Posterior vena cava (tissue), 2 donors: ENCODE measurements at places on chromosomes 5 and 9.

- DNase-seq, result no peak
These were observed 562.3 kb upstream of the C9orf72 start for GRCh38 chr9:28135549-28135948.

DNA sequence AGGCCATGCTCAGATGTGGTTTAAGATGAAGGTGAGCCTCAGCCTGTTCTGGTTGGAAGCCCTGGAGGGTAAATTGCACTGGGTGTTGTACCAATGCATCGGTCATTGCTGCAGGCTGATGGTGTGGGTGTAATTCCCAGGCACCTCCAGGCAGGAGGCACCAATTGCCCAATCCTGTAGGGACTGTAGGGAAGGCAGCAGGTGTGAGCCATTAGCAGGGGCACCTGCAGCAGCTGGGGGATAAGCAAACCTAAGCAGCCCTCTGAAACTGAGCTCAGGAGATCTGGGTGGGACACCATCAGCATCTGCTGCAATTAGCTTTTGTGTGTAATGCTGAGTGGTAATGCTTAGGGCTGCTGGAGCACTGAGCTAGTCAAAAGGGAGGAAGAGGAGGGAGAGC lies 190.1 kb upstream of the TBC1D2 start:
- no peak for DNase-seq

DNA sequence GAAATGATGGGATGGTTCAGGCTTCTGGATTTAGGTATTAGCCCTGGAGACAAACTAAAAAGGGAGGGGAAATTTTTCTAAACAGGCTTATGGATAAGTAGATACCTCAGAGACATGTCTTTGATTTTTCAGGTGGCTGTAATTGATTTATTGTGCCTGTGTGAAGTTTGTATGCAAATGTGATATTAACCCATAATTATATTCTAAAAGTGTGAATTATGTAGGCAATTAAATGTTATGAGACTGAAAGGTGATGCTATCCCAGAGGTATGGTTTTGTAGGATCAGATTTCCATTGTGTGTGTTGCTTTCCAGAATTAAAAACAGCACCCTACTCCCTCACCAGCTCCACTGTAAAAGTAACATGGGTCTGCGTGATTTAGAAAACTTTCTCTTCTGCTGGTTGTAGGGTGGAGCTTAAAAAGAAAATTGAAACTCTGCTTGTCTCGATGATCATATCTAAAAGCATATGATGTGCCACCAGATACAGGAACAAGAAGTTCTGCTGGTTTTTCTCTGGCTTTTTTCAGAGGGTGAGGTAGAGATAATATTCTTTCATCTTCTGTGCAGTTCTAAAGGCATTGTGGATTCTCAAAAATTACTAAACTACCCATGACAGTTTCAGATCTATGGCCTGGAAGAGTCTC lies 71.8 kb upstream of the TAF11L2 start:
- DNase-seq, result no peak

DNA sequence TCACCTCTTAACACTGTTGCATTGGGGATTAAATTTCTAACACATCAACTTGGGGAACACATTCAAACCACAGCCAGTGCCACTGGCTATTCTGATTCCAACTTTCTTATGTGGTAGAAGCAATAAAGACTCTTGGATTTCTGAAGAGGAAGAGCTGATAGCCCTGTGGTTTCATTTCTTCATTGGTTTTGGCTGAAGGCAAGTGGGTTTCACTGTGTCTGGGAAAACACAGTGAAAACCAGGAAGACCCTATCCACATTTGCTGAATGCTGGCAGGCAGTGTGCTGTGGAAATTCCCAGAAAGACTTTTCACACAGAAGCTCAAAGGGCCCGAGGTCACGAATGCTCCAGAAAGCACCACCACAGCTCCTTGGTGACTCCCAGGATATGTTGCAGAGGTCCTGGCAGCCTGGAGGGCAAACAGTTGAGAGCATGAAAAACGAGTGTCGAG lies 67.1 kb downstream of the DAPK1 start:
- DNase-seq, result no peak

DNA sequence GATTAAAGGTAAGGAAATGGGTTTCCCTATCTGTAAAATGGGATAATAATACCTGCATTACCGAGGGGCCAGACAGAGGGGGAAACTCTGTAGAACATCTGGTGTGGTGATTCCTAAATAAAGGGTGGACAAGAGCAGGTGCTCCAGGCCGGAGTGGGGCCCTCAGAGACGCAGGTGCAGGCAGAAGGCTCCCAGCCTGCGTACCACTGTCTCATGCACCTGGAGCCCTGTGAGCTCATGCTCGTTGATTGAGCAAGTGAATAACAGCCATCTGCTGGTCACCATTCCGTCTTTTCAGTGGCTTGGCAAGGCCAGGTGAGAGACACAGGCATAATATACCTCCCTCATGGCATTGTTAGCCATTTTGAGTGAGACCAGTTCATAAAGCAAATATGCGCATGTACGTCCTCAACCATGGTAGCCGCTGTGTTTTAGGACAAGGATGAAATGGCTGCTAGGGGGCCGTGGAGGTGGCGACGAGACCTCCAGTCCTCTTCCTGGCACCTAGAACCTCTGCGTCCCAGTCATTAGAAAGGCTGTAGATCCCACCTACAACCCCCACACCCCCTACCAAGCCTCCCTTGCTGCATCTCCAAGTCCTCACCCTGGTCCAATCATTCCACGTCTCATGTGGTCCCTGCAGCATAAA lies 198.0 kb upstream of the MVB12B start:
- DNase-seq, result peak; percentile 54

- no peak for DNase-seq
These were observed 73.4 kb downstream of the OLFM1 start for GRCh38 chr9:135160862-135161261.

- DNase-seq, result peak; percentile 68
These were observed 157.3 kb downstream of the RXRA start for GRCh38 chr9:134483361-134484184.

- no peak for DNase-seq
These were observed 124.2 kb downstream of the KCNIP1 start for GRCh38 chr5:170628028-170628427.

DNA sequence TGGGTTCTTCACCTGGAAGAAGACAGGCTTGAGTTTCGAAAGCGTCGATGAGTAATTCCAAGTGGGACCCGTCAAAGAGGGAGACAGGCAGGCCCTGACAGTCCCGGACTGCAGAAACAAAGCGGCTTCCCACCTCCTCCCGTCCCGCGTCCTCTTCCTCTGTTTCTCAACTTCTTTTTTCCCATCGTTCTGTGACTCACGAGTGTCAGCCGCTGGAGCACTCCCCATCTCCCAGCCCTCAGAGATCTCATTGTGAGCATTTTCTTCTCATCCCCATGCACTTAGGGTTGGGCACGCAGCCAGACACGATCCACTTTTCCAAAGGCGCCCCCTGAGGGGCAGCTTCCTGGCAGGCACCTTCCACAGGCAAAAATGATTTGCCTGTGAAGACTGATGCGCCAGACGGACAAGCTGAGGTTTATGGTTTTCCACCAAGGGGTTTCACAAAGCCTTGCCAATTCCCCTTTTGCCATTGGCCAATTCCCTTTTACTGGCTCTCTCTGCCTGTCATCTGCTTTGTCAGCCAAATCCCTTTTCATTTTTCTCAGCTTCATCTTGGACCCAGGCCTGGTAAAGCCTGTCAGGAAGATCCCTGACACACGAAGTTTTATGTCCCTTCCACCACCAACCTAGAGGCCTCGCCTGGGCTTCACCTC lies 86.5 kb upstream of the ANKRD55 start:
- peak; percentile 85 for DNase-seq

DNA sequence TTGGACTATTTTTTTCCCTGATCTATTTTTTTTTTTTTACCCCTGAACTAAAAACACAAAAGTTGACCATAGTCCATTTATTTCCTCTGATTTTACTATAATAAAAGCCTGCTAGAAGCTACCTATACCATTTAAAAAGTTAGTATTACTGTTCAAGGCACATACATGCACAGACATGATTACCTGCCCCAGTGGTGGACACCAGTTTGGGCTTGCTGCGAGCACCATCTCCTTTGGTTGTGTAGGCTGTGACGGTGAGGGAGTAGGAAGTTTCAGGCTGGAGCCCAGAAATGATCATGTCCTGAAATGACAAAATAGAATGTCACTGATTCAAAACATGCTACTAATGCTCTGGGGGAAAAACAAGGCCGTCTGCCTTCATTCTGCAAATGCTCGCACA lies 693.1 kb upstream of the DMAC1 start:
- DNase-seq, result no peak

DNA sequence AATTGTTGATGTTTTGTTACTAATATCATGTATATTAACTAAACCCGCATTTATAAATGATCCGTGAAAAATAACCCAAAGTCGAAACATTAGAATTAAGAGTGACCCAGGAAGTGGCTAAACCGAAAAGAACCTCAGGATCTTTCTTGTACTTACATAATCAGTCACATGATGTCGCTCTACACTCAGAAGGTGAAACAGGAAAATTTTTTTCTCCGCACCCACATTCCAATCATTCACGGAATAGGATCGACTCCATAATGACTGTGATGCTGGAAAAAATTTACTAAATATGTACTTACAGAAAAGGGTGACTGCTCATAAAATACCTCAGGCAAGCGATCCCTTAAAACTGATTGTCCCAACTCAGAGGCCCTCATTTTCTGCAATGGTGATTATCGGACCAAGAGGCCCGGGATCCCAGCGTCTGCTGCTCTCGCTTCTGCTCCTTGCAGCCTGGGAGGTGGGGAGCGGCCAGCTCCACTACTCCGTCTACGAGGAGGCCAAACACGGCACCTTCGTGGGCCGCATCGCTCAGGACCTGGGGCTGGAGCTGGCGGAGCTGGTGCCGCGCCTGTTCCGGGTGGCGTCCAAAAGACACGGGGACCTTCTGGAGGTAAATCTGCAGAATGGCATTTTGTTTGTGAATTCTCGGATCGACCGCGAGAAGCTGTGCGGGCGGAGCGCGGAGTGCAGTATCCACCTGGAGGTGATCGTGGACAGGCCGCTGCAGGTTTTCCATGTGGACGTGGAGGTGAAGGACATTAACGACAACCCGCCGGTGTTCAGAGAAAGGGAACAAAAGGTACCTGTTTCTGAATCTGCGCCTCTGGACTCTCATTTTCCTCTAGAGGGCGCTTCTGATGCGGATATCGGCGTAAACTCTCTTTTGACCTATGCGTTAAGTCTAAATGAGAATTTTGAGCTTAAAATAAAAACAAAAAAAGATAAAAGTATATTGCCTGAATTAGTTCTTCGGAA lies at the start of gene PCDHA12:
Gene PCDHA12, plus strand, starts transcription at position 224 of the 981 bp plus-strand sequence. Its CDS starts 165 bp downstream, at position 389.
- DNase-seq, result no peak

DNA sequence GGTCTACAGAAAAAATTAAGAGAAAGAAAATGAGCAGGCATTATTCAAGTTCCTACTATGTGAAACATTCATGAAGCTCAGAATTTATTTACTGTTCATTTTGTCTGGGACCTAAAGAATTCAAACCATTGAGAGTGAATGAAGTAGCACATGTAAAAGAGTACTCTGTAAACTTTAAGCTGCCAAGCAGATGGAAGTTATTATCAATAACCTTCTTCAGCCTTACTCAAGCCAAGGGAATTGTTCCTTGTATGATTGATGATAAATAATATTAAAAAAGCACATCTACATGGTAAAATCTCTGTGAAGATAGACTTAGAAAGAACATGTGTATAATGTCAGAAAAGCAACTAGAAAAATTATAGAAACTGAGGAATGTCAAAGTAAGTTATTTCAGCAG lies 17.8 kb upstream of the GLIS3 start:
- DNase-seq, result no peak

GRCh38 chr5:149161026-149161687 lies 19.9 kb downstream of the ABLIM3 start:
- DNase-seq, result no peak

GRCh38 chr9:130264414-130265350 lies 878 bp upstream of the HMCN2 start:
- DNase-seq, result peak; percentile 15

- no peak for DNase-seq
These were observed 57.3 kb downstream of the CTSL start for GRCh38 chr9:87783180-87783579.

DNA sequence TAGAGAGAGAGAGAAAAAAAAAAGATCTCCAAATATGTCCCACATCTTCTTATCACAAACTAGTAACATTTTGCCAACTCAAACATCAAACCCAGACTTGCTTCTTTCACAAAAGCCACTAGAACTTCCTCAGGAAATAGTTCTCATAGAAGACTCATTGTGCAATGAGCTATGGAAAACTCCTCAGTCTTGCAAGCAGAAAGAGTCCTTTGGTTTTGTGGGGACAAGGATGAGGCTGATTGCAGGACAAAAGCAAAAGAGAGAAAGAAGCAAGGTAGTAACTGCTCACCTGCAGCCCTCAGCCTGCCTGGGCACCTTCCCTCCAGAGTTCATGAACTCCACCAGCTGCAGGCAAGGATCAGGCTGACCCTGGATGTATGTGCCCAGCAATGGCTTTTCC lies 399.0 kb downstream of the IRX1 start:
- DNase-seq, result no peak

- no peak for DNase-seq
These were observed 427.4 kb downstream of the CETN3 start for GRCh38 chr5:89981878-89982773.

GRCh38 chr5:137320056-137321045 lies 178.8 kb downstream of the SPOCK1 start:
- DNase-seq, result no peak

GRCh38 chr5:67012171-67012570 lies 184.4 kb downstream of the CD180 start:
- DNase-seq, result no peak

DNA sequence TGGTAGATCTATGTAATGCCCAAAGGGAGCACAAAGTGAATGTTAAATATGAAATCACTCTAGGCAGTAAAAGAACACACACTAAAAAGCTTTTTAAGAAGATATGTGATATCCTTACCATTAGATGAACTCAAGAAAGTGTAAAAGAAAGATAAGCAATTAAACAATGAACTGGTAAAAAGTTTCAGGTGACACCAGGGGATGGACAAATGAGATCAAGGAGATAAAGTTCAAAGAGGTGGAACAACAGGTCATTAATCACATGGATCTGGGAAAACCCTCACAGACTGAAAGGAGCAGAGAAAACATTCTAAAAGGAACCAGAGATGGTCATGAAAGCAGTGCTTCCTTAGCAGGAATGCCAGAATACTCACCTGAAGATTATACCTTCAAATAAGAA lies 40.7 kb downstream of the LHFPL2 start:
- DNase-seq, result no peak

- DNase-seq, result no peak
These were observed 3.1 kb upstream of the EEIG1 start for GRCh38 chr9:127983847-127984289.

- no peak for DNase-seq
These were observed 93.9 kb upstream of the NEK6 start for GRCh38 chr9:124163760-124164255.

- no peak for DNase-seq
These were observed 241.4 kb upstream of the ZNF462 start for GRCh38 chr9:106621313-106622163.

DNA sequence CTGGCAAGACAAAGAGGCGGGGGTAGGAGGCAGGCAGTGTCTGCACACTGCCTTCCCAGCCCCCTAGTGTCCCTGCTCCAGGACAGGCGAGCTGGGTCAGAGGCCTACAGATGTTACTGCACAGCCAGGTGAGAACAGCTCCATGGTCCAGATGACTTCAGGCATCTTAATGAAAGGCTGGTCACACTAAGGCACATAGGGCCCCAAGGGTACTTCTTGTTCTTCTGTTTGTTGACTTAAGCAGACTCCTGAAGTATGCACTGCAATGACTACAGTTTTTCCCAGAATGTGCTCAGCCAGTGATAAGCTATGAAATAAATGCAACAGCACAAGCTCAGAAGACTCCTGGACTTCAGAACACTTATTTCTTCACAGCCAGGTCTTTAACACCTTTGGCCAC lies 27.4 kb downstream of the ATPSCKMT start:
- no peak for DNase-seq

GRCh38 chr9:75992482-75993206 lies 102.2 kb downstream of the PCSK5 start:
- no peak for DNase-seq

GRCh38 chr5:6355294-6355693 lies 23.1 kb downstream of the MED10 start:
- no peak for DNase-seq
